ENCODE measurements at places on chromosomes 4 and X.

GRCh38 chrX:21606002-21606401 lies 52.1 kb downstream of the KLHL34 start:
- DNase-seq: no peak

DNA sequence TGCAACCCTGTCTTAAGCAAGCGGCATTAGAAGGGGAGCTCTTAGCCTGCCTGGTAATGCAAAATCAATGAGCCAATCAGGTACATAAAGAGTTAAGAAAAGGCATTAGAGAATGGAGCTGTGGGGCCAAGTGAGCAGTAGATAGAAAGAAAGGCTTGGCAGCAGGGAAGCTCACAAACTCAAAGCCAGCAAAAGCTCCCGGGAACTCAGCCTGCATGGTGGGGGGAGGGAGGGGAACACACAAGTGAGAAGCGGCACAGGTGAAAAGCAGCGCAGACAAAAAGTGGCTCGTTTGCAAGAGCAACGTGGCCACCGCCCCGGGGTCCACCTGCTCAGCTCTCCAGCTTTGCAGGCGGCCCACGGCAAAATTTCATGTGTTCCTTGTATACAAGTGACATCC lies 818.5 kb downstream of the FAM133A start:
- DNase-seq: no peak

- DNase-seq: no peak
Observed at GRCh38 chr4:18050448-18050847, 28.9 kb upstream of the LCORL start.

GRCh38 chrX:18992829-18993228 lies 8.9 kb upstream of the PHKA2 start:
- DNase-seq: no peak

- no peak for DNase-seq
Observed at GRCh38 chrX:123422875-123423274, 238.8 kb downstream of the GRIA3 start.

Data from cortex of kidney (tissue), 1 donor.